ENCODE measurements at places on chromosomes 13 and 19.

DNA sequence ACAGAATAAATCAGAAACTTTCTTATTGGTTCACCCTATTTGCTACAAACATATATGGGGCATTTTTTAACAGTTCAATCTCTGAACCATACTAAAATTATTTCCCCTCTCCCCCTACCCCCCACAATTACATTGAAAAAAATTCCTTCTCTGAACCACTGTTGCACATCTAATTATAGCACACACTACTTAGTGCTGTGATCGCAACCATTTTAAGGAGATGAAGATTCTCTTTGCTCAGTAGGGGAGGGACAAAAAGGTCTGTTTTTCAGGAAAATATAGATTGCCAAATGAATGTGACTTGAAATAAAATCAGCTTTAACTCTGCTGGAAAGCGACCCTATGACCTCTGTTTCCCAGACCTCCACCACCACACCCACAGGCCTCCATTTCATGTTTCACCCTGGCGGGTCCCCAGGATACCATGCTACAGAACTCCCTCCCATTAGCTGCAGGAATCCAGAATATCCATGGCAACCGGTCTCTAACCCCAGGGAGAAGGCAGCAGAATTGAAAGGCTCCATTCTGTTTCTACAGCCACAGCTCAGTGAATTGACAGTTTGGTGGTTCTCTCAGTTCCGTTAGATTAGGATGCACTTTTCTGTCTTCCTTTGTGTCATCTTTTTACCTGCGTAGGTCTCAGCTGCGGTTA lies 286.3 kb downstream of the TBC1D4 start:
- no peak for DNase-seq

- DNase-seq, result peak; percentile 89
These were observed 360 bp downstream of the DDX39A start for GRCh38 chr19:14418856-14419105.

DNA sequence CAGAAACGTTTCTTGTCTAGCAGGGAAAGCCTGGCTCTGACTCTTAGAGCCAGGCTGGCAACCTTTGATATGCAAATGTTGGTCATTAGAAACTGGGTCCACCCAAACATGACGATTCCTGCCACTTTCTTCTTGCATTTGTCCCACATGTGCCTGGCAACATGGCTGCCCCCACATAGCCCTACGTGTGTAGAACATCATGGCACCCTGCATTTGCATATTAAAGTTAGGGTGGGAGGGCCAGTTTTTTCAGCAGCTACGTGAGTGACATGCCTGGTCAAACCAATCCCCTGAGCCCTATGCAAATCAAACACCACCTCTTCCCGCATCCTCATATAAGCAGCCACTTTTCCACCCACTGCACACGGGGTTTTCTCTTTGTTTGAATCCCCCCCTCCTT lies 95.0 kb downstream of the LIG4 start:
- no peak for DNase-seq

GRCh38 chr13:62595976-62596375 lies 1180.3 kb upstream of the PCDH20 start:
- no peak for DNase-seq

DNA sequence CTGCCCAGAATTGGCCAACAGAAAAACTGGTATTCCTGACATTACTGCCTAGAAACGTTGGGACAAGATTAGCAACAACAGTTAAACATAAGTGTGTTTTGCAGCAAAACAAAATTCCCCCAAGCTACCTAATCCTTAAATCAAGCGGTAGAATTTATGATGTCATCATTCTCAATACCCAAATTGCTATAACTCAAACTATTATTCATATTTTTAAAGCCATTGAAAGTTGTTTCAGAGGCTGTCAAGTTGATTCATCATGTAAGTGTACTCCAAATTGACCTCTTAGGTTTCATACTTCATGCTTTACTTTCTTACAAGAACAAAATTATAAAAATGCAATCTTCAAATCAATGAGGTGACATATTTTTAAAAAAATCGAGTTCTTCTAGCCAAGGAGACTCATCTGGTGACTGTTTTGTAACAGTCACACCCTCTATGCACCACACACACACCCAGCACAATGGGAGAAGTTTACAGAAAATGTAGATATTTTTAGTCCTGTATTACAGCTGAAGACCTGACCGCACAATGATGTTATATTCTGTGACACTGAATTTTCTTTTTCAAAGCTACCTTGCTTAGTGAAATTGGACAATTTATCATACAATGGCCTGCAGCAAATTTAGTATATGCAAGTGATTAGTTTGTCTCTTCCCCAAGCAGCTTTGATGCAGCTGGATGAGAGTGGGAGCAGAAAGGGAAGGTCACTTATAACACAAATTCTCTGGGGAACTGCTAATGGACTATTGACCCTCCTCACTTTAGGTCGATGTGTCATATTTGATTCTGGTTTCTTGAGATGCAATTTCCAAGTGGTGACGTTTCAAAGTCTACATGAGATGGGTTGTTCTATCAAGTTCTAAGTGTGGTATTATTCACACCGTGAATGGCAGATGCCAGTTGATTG lies 345.3 kb upstream of the OBI1 start:
- DNase-seq, result no peak

- no peak for DNase-seq
These were observed 92.4 kb upstream of the GPR183 start for GRCh38 chr13:99399623-99399974.

- DNase-seq, result no peak
These were observed 1.3 kb downstream of the NAT14 start for GRCh38 chr19:55486043-55486970.

GRCh38 chr13:21039097-21039800 lies 22.1 kb downstream of the LATS2 start:
- no peak for DNase-seq

- DNase-seq, result no peak
These were observed 70.6 kb downstream of the IER2 start for GRCh38 chr19:13220847-13221246.

DNA sequence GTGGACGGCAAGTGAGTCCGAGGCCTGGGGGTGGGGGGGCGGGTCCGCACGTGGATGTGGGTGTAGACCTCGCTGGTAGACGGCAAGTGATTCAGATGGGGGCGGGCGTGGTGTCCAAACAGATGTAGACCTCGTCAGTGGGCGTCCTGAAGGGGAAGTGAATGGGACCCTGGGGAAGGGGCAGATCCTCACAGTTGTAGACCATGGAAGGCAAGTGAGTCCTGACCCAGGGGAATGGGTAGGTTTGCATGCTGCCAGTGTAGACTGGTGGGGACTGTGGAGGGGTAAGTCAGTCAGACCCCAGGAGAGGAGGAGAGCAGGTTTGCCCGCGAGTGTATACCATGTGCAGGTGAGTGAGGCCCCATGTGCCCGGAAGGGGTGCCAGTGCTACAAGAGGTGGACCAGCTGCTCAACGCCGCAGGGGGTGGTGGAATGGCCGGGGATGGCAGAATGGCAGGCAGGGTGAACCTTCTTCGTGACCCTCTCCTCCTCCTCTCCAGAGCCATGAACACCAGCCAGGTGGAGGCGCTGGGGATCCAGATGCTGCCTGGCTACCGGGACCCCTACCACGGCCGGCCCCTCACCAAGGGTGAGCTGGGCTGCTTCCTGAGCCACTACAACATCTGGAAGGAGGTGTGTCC lies 22.1 kb downstream of the COLGALT1 start:
- DNase-seq, result no peak

GRCh38 chr19:10797541-10798256 lies 38.3 kb downstream of the TMED1 start:
- DNase-seq, result no peak

GRCh38 chr13:33260168-33261098 lies 25.1 kb downstream of the STARD13 start:
- DNase-seq, result no peak

DNA sequence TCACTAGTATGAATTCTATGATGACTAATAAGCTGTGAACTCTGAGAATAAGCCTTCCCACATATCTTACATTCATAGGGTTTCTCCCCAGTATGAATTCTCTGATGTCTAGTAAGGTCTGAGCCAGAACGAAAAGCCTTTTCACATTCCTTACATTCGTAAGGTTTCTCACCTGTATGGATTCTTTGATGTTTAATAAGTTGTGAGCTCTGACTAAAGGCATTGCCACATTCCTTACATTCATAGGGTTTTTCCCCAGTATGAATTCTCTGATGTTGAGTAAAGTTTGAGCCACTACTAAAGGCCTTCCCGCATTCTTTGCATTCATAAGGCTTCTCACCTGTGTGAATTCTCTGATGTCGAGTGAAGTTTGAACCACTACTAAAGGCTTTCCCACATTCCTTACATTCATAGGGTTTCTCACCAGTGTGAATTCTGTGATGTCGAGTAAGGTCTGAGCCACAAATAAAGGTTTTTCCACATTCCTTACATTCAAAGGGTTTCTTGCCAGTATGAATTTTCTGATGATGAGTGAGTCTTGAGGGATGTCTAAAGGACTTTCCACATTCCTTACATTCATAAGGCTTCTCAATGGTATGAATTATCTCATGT lies 30.7 kb upstream of the ZFP82 start:
- no peak for DNase-seq

DNA sequence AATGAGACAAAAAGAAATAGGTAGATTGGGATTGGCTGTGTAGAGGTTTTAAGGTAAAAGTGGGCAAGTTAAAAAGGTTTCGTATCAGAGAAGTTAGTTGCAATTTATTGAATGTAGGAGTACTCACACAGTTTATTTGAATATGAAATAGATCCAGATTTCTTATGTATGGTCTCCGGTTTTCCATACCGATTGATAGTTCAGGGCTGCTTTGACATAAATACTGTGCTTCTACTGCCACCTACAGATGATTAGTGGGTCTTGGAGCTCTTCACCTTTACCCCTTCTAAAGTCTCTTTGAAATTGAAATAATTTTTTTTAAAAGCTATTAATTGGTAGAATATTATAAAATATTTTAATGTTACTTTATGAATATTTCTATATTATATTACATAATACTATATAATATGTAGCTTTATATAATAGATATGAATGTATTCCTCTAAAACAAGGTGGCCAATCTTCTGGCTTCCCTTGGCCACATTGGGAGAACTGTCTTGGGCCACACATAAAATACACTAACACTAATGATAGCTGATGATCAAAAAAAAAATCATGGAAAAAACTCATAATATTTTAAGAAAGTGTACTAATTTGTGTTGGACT lies 7.7 kb upstream of the GPR18 start:
- DNase-seq, result no peak

- DNase-seq, result no peak
These were observed 1979.9 kb upstream of the PRR20A start for GRCh38 chr13:55160867-55161266.

DNA sequence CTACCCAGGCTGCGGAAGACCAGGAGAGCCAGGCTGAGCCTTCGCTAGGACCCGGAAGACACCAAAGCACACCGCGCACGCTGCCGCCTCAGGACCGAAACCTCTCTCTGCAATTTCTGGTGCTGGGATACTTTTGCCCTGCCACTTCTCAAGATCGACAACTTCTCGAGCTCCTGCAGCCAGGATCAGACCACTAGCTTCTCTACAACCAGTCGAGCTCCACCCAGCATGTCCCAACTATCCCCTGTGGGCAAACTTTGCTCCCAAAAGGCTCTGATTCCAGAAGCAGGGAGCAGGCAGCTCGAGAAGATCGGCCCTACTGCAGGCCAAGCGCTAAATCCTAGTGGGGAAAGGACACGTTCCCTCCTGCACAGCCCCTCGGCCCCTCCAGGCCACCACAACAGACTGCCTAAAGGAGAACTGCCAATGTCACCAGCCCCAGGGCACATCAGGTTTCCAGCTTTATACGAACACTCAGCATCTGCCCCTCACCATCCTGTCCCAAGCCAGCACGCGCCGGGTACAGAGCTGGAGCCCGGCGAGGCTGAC lies 979 bp downstream of the AKAP8 start:
- DNase-seq, result peak; percentile 79

DNA sequence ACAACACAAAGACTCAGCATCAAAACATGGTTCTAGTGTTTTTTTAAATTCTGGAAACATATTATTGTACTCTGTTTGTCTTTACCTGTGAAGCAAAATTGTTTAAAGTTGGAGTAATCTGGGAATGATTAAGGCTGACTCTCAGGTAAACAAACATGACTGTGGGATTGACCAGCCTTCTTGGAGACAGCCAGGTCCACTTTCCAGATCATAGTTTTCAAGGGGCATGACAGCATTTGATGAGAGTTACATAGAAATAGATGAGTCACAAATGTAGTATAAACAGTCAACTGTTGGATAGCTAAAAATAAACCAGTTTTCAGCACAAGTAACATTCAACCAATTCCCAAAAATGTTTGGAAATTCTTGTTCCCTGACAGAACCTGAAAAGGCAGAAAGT lies 1680.9 kb downstream of the OLFM4 start:
- no peak for DNase-seq

DNA sequence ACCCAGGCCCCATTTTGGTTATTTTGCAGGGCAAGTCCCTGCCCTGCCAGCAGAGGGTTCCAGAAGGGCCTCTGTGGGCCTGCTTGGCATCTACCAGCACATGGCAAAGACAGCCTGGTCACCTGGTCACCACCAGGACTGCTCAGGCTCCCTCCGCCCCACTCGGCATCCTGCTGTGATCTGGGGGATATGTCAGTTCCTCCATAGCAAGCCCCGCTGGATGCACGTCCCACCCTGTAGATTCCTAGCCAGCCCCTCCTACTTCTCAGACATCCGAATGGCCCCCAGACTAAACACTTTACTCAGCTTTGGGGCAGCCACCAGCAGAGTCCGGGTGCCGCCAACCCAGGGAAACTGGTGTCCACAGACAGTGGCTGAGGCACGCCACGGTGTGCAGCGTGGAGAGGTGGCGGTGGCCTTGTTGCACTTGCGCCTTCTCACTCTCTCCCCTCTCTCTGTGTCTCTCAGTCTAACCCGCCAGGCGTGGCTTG lies 31.8 kb upstream of the USE1 start:
- no peak for DNase-seq

DNA sequence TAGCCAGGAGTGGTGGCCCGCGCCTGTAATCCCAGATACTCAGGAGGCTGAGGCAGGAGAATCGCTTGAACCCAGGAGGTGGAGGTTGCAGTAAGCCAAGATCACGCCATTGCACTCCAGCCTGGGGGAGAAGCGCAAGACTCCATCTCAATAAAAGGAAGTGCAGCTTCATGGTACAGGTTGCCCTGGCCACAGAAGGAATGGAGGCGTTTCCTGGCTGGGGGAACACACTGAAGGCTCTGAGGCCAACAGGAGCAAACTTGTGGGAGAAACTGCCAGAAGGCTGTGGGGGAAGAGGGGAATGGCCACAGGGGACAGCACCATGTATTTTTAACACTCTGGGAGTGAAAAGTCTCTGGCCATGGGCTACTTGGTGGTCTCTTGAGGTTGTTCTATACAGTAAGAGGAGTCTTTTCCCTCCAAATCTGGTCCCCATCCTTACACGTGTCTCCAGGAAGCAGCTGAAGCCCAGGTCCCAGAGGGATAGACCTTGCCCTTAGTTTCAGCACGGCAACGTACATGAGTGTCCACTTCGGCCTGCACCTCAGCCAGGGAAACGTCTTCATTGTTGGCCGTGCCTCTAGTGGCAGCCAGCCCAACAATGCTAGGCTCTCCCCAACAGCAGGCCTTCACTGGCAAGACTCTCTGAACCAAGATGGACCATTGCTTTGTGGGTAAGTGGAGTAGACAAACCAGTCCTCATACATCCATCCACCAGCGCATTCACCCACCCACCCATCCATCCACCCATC lies 7.4 kb downstream of the MICOS13 start:
- DNase-seq, result no peak

GRCh38 chr19:18883526-18884304 lies 12.2 kb downstream of the CERS1 start:
- no peak for DNase-seq
